ENCODE measurements at places on chromosomes 11 and 22.

- DNase-seq, result no peak
Observed at GRCh38 chr11:26914968-26915367, 78.9 kb upstream of the FIBIN start.

DNA sequence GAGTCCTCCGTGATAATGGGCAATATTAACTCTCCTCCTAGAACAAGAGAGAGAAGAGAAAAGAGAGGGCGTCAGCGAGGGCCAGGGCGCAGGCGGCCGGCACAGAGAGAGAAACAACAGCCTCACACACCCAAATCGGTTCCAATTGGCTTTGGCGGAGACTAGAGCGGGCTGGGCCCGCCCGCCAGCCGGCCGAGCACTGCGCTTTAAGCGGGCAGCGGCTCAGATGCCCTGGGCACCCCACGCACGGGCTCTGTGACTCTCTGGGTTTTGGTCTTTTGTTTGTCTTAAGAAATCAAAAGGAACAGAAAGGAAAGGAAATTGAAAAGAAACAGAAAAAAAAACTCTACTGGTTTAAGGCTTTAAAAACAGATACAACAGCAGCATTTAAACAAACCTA is 17.0 kb downstream of the SLC22A12 start:
- DNase-seq, result no peak

DNA sequence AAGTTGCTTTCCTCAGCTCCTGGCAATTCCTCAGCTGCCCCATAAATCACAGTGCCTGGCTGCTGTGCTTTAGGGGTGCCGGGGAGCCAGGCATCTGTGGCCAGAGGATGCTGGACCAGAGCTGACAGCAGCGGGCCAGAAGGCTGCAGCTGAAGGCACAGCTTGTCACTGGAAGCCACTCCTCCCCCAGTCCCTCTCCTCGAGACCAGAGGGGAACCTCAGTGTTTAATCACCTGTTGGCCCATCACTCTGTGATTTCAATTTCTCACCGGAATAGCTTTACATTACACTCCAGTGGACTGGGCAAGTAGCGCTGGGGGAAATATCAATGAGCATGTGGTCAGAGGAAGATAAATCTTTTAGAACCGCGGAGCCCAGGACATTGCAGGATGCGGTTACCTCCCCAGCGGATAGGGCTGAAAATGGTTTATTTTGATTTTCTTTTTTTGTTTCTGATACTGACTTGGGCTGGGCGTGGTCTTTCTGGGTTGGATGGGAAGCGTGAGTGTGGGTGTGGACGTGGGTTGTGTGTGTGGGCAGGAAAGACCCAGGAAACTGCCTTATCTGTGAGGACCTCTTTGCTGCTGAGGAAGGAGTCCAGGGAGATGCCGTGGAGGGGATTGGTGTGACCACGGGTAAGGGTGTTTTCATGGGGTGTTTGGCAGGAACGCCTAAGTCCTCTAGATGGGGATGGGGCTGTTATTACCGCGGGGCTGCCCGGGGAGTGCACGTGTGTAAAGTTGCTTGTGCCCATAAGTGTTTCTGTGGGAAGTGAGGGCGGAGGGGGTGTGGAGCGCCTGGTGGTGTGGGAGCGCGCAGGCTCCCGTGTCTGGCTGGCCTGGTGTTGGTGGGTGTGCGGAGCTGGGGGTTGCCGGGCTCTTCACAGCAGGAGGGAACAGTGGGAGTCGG is 4.0 kb downstream of the DAGLA start:
- no peak for DNase-seq

DNA sequence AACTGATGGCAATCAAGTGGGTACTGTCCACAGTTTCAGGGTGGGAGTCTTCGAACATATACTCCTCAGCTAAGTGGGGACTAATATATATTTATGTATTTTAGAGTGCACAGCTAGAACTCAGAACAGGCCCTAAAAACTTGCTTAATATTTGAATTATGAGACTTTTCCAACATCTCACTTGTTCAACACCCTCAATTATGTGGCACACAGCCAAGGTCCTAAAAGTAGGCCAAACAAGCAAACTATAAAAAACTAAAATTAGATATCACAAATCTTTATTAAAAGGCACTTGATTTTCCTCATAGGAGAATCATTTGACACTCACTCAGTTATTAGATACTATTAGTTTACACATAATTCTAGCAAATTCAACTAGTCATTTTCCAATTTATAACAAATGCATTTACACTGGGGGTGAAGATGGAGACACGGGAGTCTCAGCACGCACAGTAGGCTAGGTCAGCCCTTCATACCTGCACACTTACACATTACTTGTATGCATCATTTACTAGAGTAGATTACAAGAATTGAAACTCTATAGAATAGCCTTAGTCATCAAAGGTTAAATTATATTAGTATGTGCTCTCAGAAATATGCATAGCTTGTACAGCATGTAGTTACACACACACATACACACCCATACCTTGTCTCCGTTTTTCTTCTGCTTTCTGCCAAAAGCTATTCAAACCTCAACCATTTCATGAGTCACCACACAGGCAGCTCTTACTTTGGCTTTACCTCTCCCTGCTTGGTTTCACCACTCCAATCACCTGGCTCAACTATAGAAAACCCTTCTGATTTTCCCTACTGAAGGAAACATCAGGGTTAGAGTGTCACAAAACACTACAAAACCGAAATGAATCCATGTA is 171.5 kb downstream of the SBF2 start:
- no peak for DNase-seq

DNA sequence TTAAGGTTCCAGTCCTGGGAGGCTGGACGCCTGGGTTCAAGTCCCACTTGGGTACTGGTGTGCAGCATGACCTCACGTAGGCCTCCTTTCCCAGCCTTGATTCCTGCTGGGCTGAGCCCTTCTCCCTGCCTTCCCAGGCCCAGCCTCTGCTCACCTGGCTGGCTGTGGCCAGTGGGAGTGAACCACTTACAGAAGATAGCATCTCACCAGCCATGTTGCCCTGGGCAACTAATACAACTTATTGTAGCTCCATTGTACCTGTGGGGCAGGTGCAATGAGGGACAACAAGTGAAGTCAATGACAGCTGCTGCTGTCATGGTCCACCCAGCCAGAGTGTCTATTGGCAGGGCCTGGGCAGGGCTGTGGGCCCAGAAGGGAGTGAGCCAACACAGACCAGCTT is 48.4 kb upstream of the MPEG1 start:
- DNase-seq, result no peak

GRCh38 chr11:85923455-85923854 is 68.3 kb downstream of the CCDC83 start:
- DNase-seq, result no peak

DNA sequence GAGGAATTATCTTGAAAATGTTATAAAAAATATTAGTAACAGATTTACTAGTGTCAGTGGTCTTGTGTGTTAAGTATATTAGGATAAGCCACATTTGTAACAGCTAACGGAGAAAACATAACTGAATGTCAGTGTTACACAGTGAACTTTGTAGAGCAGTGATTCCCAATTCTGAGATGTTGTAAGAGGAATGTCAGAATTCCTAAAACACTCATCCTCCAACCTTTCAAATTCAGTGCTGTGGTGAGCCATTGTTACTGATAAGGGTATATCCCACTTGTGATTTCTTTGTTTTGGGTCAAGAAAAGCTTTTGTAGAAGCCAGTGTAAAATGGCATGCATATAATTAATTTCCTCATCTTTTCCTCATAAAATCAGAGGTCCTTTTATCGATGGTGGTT is 61.9 kb downstream of the ARHGEF12 start:
- no peak for DNase-seq
